Stimulated activated CD4-positive, alpha-beta T cell treated with anti-CD3 and anti-CD28 coated beads, Interleukin-12 subunit alpha, Interleukin-12 subunit beta, amount 100 ng/mL, for 4 hours (primary cell): ENCODE measurements at places on chromosomes 2 and 18.

- no peak for DNase-seq
These were observed 63.6 kb downstream of the COX7A2L start for GRCh38 chr2:42297322-42297936.

DNA sequence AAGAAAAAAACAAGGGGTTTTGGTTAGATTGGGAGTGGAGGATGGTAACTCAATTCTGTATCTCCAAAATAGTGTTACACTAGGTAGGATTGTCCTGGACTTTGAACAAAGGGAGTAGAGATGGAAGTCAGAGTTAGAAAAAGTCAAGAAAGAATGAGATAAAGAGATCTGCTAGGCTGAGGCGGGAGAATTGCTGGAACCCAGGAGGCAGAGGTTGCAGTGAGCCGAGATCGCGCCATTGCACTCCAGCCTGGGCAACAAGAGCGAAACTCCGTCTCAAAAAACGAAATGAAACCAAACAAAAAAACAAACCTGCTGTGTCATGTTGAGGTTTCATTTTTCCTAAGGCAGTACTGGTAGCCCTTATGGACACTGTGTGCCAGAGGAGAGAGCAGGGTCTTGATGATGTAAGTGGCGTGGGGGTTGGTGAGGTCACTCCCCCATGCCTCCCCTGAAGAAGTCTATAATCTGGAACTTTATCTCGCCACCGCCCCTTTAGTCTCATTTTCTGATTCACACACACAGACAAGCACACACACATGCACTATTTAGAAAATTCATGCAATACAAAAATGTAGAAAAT is 10.5 kb downstream of the DRC1 start:
- no peak for DNase-seq

- DNase-seq: no peak
These were observed 6.9 kb downstream of the HDAC4 start for GRCh38 chr2:239393941-239394340.

DNA sequence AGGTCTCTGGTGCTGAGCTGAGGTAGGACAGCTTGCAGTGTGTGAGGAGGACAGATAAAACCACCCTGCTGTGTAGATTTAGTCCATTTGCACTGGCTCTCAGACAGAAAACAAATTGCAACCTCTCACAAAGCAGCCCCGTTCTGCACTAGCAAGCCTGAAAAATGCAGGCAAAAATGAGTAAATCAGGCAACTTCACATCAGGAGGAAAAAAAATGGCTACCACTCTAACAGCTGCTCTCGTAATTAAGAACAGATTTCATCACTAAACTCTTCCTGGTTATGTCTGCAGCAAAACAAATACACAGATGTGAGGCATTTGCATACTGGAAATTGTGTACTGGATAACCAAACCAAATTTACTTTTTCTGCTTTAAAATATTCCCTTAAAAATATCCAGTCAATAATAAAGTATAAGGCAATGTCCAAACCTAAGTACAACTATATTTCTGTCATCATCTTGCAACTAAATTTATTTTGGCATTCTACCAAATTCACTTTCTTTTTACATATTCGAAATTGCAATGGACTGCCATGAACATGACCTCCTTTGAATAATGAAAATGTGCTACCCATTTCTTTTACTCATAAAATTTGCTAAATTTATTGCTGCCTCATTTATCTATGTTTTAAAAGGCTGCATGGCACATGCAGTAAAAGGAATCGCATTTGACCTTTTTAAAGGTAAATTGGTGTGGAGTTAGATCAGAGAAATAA is 157.4 kb downstream of the AFF3 start:
- no peak for DNase-seq

GRCh38 chr2:217723981-217724380 is 278.8 kb downstream of the TNS1 start:
- DNase-seq: no peak

DNA sequence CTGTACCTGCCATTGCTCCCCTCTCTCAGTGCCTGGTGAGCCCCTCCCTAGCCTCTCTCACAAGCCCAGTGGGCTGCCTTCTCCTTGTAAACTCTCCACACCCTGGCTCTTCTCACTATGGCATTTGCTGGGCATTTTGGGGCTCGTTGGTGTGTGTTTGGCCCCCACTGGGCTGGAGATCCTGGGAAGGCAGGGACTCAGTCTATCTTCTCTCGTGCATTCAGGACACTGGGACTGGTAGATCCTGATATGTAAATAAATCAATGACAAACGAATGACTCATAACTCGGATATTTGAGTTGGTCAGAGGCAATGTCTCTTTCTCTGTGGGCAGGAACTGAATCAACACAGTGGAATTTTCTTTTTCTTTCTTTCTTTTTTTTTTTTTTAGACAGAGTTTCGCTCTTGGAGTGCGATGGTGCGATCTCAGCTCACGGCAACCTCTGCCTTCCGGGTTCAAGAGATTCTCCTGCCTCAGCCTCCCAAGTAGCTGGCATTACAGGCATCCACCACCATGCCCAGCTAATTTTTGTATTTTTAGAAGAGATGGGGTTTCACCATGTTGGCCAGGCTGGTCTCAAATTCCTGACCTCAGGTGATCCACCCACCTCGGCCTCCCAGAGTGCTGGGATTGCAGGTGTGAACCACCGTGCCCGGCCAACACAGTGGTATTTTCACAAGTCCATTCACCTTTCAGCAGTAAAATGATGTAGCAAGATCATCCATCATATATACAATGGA is 144.6 kb upstream of the SPRED2 start:
- DNase-seq: no peak

DNA sequence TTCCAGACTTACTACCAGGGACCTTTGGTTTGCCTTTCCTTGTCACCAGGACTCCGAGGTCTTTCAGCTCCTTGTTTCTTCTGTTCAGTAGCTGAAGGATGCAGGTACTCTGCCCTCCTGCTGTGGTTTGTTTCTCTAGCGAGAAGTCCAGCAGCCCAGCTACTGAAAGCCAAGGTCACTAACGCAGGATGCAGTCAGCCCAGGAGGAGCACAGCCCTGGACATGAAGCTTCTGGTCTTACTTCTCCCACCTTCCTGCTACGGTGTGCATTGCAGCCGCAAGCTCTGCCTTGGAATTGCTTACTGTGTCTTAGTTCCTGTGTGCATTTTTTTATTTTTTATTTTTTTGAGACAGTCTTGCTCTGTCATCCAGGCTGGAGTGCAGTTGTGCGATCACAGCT is 62.4 kb downstream of the DGKD start:
- DNase-seq: no peak

- no peak for DNase-seq
These were observed 236.3 kb upstream of the FSIP2 start for GRCh38 chr2:185502351-185502750.

DNA sequence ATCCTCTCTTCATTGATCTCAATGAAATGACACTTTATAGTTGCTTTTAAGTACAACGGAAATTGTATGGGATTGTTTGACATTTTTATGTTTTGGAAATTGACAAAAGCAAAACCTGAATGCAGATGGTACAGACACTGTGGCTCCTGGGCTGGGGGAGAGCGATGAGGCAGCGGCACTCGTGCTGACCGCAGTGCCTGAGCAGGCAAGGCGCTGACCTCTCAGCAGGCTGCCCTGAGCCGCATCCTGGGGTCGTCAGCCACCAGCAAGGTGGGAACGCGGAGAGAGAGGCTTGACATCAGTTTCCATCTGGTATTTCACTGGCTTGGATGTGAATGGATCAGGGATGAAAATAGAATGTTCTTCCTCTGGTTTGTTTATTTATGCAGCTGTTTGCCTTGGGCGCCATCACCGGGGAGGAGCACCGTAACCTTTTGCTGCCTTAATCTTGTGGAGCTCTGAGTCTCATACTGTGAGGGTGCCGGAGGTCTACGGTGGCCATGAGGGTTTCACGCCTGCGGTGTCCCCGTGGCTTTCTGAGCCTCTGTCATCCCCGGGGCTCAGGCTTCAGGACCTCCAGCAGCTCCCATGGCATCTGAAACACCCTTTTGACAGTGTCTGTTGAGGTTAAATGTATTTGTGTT is 94.8 kb upstream of the TPO start:
- no peak for DNase-seq

- no peak for DNase-seq
These were observed 464.5 kb upstream of the SALL3 start for GRCh38 chr18:78514910-78515670.

- DNase-seq: no peak
These were observed 46.0 kb upstream of the STON1 start for GRCh38 chr2:48483916-48484315.

GRCh38 chr2:43814711-43815110 is 23.9 kb downstream of the ABCG5 start:
- no peak for DNase-seq

DNA sequence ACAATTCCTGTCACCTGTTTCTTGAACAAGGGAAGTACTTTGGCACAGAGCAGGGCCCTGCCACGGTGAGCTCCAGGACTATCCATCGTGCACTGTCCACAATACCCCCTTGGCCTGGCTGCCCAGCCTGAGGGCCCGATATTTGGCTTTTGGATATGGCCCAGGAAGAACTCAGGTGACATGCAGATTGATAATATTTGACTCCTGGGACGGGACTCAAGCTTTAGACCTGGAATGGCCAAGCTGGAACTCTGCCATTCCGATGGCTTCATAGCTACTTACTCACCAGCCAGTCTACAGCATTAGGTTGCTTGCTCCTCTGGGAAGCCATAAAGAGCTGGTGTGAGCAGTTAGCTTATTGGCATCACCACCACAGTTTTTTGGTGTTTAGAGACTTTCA is 26.6 kb downstream of the EML6 start:
- DNase-seq: no peak

DNA sequence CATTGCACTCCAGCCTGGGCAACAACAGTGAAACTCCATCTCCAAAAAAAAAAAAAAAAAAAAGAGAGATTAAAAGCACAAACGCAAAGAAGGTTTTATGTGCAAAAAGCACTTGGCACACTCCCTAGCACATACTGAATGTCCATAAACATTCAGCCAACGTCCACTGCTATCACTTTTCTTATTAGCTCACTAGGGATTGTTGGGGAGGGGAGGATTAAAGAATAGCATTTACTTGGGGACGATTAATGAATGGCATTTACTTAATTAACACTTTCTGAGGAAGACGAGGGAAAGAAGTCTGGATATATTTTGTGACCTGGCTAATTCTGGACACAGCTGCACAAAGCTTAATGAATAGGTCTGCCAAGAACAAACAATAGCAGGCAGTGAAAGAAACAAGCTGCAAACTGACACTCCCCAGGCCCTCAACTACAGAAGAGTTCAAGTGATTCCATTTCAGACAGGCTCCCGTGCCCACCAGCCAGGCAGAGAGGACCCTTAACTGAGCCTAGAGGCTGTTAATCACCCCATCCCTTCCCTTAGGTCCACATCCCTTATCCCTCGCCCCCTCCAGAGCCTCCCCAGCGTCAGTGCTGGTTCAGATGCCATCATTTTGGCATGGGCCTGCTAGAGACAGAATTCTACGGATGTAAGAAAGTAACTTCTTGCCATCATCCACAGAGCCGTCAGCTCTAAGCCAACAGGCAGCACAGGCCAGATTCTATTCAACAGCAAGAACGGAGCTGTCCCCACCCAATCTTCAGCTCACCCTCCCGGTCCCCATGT is 7.4 kb downstream of the CYB5A start:
- no peak for DNase-seq

GRCh38 chr2:194883711-194884110 is 773.3 kb upstream of the SLC39A10 start:
- no peak for DNase-seq

GRCh38 chr2:7588295-7588694 is 671.1 kb downstream of the RNF144A start:
- no peak for DNase-seq

DNA sequence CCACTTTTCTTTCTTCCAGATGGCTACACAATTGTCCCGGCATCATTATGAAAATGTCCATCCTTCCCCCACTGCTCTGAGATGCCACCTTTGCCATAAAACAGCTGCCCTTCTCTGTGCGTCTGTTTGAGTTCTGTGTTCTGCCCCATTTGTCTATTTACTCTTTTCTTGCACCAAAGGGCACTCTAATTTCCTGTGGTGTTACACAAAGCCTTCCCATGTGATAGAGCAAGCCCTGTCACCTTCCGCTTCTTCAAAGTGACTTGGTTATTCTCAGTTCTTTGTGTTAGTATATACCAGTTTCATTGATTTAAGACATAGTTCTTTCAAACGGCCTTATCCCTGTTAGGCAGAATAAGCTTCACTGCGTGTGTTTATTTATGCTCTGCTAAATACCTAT is 84.1 kb downstream of the FBXO15 start:
- no peak for DNase-seq

- DNase-seq: no peak
These were observed 7.2 kb upstream of the HNMT start for GRCh38 chr2:137957033-137957432.

DNA sequence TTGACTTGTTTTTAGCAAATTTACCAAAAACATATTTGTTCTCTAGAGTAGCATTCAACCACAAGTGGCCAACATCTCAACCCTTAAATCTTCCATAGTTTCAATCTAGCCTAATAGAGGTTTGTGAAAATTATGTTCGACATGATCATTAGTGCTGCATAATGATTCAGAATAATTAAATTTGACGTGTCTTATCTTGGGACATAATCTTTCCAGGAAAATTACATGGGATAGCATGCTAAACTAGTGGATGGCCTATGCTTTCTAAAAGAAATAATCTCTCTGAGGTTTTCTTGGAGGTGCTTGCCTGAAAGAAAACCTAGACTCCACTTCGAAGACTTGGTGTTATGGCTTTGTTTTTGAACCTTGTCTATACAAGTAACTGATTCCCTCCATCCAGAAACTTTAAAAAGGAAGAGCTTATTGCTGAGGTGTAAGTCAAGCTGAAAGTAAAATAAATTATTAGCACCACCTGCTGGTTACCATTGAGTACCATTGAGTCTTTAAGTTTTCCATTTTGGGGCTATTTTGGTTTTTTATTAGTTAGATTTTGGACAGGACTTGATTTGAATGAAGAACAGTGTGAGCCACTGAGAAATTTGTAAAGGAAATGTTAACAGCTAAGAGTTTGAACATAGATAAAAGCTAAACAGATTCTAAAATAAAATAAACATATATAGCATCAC is 32.7 kb downstream of the COX7A2L start:
- no peak for DNase-seq

DNA sequence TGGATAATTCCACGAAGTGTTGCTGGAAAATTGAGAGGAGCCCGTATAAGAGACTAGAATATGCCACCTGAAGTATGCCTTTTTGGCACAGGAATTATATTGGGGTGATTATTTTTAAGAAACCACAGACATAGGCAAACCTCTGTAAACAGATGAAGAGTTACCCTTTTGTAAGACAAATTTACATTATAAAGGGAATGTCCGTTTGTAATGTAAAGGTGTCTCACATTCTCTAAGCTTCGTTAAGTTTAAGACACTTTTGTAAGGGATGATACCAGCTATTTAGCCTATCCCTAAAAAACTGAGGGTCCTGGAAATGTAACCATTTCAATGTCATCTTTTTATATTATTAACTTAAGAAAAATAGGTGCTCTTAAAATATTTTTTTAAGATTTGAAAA is 432.8 kb upstream of the SYT4 start:
- DNase-seq: no peak
